Ammon's horn (tissue), 1 donor: ENCODE measurements at places on chromosomes 5 and 9.

- DNase-seq: peak; percentile 62
Measured at GRCh38 chr9:135990468-135991429, 29.6 kb upstream of the UBAC1 start.

DNA sequence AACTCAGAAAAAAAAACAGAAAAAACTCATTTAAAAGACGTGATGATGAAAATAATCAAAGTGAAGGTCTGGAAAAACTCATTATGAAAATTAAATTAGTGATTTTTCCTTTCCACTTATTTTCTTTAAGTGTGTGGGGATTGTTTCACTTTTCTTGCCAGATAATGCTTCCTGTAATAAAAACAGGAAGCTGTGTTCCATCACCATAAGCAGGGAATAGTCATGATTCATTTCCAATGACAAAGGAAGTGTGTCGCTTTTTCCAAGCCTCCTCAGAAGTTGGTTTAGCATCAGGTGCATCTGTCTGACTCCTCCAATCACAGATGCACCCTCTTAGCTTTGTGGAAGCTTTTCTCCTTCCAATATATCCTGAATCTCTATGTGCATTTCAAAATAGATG, 2068.7 kb downstream of the MAT2B start:
- DNase-seq: no peak

- DNase-seq: no peak
Measured at GRCh38 chr5:91742550-91742949, 359.4 kb upstream of the ARRDC3 start.

GRCh38 chr9:134463280-134463679, 137.0 kb downstream of the RXRA start:
- no peak for DNase-seq

- DNase-seq: no peak
Measured at GRCh38 chr5:28344836-28345433, 1306.5 kb upstream of the CDH9 start.

- no peak for DNase-seq
Measured at GRCh38 chr5:78530342-78531096, 118.1 kb downstream of the LHFPL2 start.

DNA sequence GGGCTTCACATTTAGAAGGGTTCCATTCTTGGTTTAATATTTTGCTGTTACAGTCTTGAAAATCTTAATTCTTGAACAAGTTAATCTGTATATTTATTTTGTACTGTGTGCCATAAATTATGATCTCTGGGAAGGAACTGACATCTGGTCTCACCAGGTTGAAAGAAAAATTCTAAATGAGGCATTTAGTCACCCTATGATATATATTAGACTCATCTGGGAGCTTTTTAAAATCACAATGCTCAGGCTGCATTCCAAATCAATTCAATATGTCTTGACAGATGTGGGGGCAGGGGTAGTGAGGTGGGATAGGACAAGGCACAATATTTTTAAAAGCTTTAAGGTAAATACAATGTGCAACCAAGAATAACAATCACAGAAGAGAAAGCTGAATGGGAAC, 569.2 kb downstream of the PRR16 start:
- no peak for DNase-seq

- DNase-seq: no peak
Measured at GRCh38 chr5:72122602-72123001, 15.3 kb downstream of the MAP1B start.

DNA sequence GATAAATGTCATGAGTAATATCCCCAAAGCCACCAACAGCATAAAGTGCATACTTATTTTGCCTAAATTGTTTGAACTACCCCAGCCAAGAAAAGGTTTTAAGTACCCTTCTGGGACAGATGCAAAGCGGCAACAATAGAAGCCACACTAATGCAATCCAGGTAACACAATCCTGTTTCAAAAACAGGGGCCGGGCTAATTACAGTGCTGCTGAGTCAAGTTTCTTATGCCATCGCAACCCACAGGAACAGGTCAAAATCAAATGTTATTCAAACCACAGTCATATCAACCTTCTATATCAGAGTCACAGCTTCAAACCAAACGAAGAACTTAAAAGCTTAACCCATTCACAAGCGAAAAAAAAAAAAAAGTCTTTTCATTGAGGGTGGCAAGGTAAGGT, 28.3 kb downstream of the EBF1 start:
- no peak for DNase-seq

DNA sequence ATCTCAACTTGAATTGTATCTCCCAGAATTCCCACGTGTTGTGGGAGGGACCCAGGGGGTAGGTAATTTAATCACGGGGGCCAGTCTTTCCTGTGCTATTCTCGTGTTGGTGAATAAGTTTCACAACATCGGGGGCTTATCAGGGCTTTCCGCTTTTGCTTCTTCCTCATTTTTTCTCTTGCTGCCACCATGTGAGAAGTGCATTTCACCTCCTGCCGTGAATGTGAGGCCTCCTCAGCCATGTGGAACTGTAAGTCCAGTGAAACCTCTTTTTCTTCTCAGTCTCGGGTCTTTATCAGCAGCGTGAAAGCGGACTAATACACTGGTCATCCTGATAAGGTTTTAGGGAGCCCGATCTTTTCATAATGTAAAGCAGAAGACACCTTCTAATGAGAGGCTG, 687.0 kb upstream of the FTMT start:
- no peak for DNase-seq

- DNase-seq: no peak
Measured at GRCh38 chr9:89622933-89623861, 18.4 kb downstream of the GADD45G start.

- peak; percentile 37 for DNase-seq
Measured at GRCh38 chr5:36701085-36701698, 94.8 kb downstream of the SLC1A3 start.

- no peak for DNase-seq
Measured at GRCh38 chr5:106874974-106875373, 795.8 kb downstream of the EFNA5 start.

DNA sequence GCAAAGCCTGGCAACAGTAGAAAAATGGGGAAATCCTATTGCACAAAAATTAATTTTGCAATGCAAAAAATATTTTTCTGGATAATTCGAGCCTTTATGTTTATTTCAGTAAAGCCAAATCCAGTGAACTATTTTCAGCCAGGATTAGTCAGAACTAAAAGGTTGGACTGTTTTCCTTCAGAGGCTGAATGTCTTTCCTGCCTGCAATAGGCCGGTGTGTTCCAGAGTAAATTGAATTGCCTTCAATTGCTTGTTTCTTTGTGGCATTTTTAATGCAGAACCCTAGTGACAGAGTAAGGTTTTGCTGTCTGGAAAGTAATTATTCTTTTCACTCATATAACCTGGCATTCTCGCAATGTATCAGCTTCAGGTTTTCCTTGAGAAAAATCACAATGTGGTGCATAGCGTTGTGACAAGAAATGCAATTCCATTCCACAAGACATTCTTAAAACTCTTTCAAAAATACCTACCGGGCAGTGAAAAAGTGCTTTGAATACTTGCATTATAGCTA, 183.7 kb downstream of the GLIS3 start:
- no peak for DNase-seq

DNA sequence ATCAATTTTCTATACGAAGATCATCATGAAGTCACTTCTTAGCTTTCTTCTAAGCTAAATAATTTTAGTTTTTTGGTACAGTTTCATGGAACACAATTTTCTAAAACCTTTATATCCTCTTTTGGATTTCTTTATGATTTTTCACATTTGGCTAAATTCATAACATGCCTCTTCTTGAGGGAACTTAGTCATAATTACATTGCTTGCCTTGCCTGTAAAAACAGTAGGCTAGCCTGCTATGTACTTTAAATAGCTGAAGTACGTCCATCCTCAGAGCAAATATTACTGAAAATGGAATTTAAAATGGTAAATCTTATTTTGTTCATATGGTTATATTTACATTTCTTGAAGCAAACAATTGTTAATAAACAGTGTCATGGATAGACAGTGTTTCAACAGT, 225.0 kb downstream of the VPS13A start:
- no peak for DNase-seq

- no peak for DNase-seq
Measured at GRCh38 chr9:37010976-37011375, 23.1 kb downstream of the PAX5 start.

DNA sequence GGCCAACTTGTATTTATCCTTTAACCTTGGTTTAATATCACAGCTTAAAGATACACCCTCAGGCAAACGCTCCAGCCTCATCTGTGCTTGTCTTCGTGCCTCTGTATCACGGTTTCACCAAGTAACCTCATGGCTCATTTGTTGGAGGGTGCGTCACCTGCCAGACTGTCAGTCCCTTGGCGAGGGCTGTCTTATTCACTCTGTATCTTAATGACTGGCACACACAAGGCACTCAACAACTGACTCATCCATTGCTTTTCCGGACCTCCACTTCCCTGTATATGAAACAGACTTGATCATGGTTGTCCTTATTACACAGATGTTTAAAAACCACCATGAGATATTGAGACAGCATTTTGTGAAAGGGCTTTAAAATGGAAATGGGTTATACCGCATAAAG, 28.0 kb downstream of the LCP2 start:
- DNase-seq: no peak

- DNase-seq: no peak
Measured at GRCh38 chr5:136639616-136640015, 274.3 kb upstream of the TRPC7 start.

DNA sequence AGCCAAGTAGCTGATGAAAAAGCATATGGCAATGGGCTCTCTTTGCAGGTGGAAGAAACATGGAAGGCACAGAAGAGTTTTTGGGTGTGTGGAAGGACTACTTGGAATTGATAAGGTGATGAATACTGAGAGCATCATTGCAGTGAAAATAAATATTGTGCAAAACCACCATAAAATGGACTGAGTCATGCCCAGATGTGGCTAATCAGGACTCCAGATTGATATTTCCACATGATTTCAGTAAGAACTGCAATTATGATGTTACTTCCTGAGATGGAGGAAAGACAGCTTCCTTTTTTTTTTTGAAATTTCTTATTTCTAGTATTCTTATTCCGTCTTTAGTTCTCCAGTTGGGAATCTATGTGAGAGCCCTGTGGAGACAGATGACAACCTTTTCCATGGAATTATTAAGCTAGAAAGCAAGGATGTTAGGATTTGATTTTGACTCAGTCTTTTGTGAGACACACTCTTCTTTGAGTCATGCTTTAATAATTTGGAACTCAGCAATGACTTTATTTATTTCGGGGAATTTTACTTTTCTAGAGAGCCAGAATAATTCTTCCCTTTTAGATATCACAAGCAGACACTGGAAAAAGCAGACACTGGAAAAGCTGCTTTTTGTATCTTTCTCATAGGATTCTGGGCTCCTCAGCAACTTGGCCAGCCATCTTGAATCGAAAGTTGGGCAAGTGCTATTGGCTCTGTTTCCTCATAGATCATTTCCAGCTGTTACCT, 94.2 kb upstream of the VCAN start:
- DNase-seq: no peak

DNA sequence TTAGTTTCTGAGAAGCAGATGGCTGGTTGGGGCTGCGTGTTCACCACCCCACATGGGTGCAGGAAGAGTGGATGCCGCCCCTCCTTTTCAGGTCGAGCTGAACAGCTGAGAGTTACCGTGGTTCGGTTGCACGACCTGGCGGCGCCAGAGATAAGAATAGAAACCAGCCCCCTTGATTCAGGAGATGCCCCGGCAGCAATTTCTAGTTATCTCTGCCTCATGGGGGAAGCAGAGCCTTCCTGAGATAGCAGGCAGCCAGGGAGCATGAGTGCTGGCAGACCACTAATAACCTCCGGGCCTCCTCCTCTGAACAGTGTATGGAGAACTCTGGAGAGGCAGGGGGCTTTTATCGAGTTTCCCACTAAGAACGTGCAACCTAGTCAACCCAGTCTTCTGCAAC, 177.8 kb downstream of the NSG2 start:
- no peak for DNase-seq

GRCh38 chr9:119441832-119442231, 72.6 kb upstream of the BRINP1 start:
- DNase-seq: no peak

DNA sequence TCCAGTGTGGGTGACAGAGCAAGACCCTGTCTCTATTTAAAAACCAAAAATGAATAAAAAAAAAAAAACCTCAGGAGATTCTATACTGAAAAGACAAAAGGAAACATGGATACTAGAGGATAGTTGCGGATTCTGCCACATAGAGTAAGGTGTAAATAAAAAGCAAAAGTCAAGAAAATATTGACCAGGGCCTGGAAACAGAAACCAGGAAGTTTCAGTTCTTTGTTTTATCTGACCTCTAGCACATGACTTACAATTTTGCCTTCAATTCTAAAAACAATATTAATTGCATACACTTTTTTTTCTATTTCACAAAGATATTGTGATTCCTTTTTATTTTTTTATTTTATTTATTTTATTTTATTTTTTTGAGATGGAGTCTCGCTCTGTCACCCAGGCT, 96.2 kb upstream of the NMUR2 start:
- no peak for DNase-seq

GRCh38 chr5:143516249-143516648, 112.8 kb upstream of the NR3C1 start:
- no peak for DNase-seq

- DNase-seq: peak; percentile 16
Measured at GRCh38 chr5:91049800-91050199, 333.3 kb downstream of the ARRDC3 start.

DNA sequence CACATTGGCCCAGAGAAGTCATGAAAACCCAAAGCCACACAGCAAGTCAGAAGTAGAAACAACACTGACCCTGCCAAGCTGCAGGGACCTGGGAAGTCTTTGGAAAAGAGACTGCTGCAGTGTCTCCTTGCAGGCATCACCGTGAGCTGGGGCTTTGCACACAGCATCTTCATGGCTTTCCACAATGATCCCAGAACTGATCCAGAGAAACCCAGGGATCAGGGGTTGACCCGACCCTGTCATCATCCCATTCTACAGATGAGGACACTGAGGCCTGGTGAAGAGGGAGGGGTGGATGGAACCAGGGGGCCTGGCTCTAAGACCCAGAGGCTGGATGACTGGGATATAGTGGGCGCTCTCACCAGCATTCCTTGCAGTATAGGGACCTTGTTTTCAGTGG, 4.3 kb upstream of the FAM78A start:
- no peak for DNase-seq

DNA sequence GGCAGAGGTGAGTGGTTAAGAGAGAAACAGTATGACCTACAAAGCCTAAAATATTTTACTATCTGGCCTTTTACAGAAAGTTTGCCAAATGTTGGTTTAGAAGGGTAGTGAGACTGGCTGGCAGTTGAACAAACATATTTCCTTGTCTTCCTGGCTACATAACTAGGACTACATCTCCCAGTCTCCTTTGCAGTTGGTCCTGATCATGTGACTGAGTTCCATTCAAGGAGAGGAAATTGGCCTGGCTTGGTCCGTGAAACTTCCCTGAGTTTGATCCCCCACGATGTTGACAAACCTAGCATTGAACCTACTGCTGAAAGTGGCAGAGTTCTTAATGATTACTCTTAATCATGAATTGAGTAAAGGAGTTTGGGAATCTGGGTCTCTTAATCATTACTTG, 280.8 kb downstream of the SLIT3 start:
- DNase-seq: peak; percentile 36

GRCh38 chr9:109272745-109273144, 48.1 kb downstream of the EPB41L4B start:
- DNase-seq: no peak

- no peak for DNase-seq
Measured at GRCh38 chr5:35884191-35884769, 27.6 kb downstream of the IL7R start.
